Adipocyte (in vitro differentiated cells): ENCODE measurements at places on chromosomes 6 and 20.

GRCh38 chr6:34633256-34633655 lies 63.3 kb downstream of the ILRUN start:
- DNase-seq, result no peak

GRCh38 chr6:125248136-125248535 lies 53.6 kb downstream of the HDDC2 start:
- no peak for DNase-seq

DNA sequence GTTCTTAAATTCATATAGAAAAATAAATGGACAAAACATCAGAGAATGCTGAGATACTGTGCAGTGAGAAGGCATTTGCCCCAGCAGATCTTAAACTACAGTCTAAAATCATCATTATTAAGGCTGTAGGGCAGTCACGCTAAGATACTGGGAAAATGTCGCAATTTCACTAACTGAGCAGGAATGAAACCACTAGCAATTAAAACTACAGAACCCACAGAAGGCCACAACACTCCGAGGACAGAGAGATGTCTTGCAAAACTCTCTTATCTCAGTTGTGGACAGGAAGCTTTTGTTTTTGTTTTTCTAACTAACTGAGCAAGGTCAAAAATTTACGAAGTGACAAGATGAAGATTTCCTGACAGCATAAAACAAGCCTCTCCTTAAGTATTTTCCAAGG lies 18.2 kb downstream of the GNAS-AS1 start:
- no peak for DNase-seq

DNA sequence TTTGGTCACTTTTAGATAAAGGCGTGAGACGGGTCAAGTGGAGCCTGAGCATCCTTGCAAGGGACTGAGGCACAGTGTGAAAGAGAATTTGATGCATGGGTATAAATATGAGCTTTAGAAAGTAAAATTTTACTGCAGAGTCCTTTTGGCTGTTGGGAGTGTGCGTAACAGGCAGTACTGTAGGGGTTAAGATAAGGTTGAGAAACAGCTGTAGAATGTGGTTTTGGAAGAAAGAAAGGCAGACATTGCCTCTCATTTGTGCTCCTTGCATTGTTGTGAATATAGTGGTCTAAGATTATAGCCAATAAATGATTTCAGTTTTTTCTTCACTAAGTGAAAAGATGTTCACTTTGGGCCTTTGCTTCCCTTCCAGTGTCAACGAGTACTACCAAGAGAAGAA lies 73.0 kb downstream of the RREB1 start:
- DNase-seq, result no peak

DNA sequence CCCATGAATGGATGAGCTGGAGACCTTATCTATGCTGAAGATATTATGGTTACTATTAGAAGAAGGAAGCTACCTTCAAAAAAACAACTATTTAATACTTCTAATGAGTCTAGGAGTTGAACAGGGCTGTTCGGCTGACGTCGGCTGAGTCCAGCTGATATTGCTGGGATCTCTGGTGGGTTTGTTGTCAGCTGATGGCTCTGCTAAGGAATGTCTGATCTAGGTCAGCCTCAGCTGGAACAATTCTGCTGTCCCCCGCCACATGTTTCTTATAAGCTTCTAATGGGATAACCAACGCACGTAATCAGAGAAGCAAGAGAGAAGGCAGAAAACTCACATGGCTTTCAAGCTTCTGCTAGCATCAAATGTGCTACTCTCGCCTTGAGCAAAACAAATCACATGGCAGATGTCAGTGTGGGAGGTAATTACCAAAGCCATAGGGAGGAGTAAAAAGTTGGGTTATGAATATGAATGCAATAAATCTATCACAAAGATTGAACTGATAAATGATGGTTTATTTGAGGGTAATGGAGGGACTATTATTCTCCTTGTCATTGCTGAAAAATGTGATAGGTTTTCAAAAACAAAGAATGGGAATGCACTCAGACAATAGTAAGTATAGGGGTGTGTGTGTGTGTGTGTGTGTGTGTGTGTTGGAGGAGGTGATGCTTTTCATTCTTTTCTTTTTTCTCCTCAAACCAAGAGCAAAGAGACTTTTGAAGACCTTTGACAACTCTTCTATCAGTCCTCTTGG lies 71.5 kb downstream of the BTBD3 start:
- no peak for DNase-seq

- DNase-seq, result peak; percentile 12
Observed at GRCh38 chr6:36223706-36224105, 27.2 kb downstream of the BRPF3 start.

DNA sequence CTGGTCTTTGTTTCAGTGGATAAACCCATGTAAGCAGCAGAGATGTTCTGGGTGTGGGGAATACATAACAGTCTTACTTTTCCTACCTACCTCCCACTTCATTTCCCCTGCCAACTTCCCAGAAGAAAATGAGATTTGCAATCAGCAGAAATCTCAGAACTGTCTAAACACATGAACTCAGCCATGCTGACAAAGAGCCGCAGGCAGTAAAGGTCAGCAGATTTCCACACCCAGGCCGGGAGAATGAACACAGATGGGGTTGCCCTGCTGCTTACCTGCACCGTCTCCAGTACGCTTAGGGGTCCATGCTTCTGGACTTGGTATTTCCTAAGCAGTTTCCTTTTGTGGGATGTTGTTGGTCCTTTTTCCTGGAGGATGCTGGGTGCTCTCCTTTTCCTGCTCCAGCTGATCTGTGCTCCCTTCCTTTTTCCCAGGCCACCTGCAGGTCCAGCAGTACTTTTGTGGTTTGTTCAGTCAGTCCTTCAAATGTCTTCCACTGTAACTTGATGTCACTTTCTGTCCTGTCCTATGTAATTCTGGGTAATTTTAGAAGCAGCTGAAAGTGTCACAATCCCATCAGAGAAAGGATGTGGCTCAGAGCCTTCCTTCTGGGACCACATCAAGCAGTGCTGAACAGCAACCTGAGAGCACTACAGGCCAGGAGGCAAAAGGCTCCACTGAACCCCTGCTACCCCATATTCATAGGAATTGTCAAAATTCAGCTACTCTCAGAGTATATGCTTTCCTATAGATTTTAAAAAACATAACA lies 129.0 kb downstream of the CEP57L1 start:
- DNase-seq, result no peak

DNA sequence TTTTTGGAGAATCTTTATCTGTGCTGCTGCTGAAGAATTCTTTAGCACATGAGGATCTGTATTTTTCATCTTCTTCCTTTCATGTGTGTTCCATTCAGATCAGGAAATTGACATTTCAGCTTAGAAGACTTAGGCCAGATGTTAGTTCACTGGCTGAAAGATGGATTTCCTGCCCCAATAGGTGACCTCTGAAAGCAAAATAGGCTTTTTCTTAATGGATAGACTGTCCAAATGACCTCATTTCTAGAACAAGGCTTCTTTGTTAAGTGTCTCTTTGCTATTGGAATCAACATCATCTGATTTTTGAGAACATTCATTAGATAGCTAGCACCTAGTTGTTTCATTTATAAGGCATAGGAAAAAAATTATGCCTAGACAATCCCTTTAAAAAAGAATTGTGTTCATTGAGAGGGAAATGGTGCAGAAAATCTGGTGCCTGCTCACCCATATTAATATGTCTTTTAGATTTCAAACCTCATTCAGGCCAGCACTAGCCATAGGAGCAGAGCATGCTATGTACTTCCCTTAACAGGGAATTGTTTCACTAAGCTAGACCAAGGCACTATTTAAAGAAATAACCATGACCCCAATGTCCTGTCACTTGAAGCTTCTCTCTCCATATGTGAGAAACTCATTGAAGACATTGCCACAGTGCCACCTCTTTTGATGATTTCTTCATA lies 13.6 kb upstream of the SASH1 start:
- DNase-seq, result no peak

- no peak for DNase-seq
Observed at GRCh38 chr6:113290684-113291083, 566.5 kb upstream of the MARCKS start.

DNA sequence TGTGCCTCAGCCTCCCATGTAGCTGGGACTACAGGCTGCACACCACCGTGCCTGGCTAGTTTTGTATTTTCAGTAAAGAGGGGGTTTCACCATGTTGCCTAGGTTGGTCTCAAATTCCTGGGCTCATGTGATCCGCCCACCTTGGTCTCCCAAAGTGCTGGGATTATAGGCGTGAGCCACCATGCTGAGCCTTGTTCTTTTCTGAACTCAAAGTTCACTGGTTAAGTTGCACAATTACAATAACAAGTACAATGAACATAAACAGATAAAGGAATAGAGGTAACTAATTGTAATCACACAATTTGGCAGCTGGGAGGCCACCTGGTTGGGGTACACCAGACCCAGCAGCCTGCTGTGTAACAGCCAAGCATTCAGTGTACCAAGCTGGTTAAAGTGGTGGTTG lies 6.7 kb downstream of the NUDT3 start:
- DNase-seq, result no peak

DNA sequence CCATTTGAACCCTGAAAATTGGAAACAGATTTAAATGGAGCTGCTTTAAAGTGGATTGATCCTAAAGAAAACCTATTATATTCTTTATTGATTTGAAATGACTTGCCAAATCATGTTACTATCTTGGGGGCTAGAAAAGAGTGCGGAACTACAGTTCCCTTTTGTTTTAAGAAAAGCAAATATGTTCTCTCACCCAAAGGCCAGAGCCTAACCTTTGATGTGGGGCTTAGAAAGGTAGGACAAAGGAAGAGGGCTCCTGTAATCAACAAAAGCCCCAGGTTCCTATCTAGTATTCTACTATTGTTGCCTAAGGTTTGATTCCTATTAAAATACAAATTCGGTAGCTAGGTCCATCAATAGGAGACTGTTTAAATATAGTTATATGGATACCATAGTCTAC lies 100.8 kb upstream of the BEND6 start:
- no peak for DNase-seq

- DNase-seq, result no peak
Observed at GRCh38 chr20:891058-891705, 25.0 kb downstream of the ANGPT4 start.

DNA sequence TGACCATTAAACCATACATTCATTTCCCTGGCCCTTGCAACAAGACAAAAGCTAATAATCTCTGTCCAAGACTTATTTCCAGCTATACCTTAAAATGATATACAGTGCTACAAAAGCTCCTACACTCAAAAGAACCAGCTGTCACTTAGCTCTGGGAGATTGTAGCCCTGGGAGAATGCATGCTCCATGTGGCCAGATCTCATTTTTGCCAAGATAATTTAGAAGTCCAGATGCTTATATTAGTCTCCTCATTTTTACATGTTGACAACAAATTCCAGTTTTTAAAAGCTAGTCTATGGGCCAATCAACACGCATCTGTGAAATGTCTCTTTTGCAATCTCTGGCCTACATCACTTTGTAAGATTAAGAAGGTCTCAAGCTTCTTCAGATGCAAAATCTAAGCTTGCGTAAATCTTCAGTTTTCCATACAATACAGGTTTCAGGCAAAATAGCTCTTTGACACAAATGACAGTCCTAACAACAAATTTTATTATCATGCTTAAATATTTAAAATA lies 27.1 kb downstream of the TASP1 start:
- DNase-seq, result no peak

DNA sequence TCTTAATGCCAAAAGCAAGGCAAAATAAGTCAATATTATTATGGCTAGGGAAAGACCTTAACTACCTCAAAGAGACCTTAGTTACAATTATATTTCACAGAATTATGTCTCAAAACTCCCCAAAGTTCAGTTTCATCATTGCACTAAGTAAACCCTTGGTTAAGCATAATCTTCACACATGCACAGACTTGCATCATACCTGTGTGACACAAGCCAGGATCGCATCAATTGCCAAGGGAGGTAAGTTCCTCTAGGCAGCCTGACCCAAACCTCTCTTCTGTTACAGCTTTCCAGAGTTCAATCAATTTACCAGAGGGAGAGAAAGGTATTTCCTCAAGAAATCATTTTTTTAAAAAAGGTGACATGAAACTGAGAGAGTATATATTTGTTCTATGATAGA lies 31.9 kb upstream of the PRSS35 start:
- DNase-seq, result no peak

DNA sequence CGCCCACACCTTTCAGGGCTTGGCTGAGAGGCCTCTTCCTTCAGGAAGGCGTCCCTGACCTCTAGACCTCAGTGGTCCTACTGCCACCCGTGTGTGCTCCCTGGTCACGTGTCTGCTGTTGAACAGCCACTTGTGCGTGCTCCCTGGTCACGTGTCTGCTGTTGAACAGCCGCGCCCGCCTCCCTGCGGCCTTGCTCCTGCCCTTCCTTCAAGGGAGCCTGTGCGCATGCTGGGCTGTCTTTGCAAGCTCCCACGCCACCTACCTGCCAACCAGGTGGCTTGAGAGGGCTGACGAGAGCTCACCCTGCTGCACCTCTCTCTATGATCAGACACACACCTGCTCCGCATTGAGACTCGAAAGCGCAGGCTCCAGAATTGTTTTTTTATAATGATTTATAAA lies 179.3 kb downstream of the BMP7 start:
- DNase-seq, result no peak

DNA sequence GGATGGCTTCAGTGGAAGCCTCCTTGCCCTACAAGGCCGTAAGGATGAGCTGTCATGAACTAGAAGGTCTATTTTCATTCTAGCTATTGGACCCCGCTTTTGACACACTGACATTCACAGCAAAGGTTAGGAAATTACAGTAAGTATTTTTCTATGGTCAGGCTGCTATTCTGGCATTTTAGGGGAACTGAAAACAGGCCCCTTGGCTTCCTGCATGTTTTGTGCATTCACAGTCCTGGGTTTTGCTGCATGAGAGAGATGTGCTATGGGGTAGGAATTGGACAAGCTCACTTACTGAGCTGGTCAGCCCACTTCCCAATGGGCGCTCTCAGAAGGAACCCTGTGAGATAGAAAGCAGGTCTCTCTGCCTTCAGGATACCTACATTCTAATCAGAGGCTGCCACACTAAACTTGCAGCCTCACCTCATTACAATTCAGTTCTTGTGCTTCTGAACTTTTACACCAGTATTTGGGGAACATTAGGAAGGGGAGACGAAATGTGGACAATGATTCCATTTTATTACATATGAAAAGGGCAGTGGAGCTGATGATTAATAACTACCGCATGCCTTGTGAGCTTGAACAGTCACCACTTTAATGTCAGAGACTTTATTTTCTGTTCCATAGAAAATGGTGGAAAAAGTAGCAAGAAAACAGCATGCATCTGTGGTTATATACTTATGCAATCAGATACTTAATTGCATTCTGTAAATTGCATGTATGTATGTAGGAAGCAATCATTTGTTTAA lies 86.6 kb upstream of the TAB2 start:
- DNase-seq, result no peak
